ENCODE measurements at places on chromosomes 7 and 10.

GRCh38 chr7:155291045-155291530 lies 6.6 kb upstream of the INSIG1 start:
- no peak for DNase-seq

- DNase-seq, result no peak
These were observed 1066.5 kb downstream of the SORCS3 start for GRCh38 chr10:105707603-105708002.

DNA sequence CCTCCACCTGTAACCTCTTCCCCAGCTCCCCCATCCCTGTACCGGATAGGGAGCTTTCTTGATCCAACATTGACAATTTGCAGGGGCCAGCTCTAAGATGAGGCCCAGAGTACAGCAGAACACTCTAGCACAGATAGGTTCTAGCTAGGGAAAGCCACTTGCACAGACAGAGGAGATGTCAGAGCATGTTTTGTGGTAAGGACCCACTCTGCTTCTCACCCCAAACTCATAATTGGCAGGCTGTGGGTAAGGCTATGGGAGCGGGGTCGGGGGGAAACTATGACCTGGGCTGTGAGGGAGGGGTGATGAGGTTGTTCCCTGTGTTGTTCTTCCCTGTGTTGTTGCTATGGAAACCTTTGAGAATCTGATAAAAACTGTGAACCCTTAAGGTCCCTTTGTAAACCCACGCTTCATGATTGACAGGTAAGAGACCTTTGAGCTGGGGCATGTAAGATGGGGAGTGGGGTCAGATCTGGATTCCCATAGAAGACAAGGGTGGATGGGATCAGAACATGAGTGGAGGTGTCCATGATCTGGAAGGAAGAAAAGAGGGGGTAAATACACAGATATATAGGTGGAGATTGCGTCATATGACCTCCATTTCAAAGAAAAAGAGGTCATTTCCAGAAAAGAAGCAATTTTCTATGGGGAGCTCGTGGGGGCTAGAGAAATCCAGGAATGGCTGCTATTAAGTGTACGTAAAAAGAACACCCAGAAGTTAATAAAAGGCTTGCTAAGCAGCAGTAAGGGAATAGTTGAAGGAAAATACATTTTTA lies 4.0 kb downstream of the CALD1 start:
- DNase-seq, result no peak

DNA sequence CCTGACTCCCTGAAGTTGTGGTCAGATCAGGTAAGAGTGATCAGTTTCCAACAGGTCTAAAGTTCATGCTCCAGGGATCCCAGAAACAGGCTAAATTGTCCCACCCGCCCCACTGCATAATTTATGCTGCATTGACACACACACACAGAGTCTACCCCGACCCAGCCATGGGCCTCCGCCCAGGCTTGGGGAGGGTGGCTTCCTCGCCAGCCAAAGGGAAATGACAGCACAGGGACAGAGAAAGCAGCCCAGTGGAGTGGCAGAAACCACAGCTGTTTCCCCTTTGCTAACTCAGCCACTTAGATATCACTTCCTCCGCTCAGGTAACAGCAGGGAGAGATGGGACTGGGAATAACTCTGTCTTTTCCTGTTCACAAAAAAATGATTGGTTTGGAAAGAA lies 9.4 kb downstream of the SH3PXD2A start:
- no peak for DNase-seq

DNA sequence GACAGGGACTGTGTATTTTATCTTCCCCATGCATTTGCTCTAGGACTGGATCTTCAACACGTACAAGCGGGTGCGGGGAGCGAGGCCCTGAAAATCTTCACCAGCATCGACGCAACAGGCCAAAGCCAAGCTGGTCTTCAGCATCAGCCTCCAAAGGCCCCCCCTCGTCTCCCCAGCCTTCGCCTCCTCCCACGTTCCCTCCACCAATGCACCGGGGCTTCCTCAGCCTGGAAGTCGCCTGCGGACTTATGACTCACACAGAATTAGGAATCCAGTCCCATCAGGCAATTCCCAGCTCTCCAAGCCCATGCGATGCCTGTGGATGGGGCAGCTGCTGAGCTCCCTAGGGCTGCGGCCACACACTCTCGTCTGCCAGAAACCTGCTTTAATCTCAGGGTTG lies 36.3 kb upstream of the RNF32 start:
- DNase-seq, result no peak

GRCh38 chr10:97991871-97992270 lies 38.5 kb downstream of the CRTAC1 start:
- DNase-seq, result no peak

DNA sequence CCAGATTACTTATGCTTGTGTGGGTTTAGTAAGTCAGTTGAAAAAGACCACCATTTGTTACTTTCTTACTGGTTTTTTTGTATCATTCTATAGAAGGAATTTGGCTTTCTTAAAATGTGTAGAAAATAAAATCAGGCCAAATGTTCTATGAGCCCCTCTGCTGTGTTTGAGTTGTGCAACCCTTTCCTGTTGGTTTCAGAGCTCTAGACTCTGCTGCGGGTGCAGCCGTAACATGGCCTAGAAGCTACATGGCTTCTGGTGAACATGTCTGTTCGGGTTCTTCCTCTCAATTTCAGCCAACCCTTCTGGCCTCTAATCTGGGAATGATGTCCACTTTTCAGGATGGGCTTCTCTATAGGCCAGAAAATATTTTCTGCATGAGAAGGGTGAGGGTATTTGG lies 56.6 kb upstream of the RAB18 start:
- DNase-seq, result no peak

Measured in activated naive CD4-positive, alpha-beta T cell treated with anti-CD3 and anti-CD28 coated beads, Interleukin-2, amount 50 U/mL, for 72 hours (primary cell).